ENCODE measurements at places on chromosomes 3 and 15.

DNA sequence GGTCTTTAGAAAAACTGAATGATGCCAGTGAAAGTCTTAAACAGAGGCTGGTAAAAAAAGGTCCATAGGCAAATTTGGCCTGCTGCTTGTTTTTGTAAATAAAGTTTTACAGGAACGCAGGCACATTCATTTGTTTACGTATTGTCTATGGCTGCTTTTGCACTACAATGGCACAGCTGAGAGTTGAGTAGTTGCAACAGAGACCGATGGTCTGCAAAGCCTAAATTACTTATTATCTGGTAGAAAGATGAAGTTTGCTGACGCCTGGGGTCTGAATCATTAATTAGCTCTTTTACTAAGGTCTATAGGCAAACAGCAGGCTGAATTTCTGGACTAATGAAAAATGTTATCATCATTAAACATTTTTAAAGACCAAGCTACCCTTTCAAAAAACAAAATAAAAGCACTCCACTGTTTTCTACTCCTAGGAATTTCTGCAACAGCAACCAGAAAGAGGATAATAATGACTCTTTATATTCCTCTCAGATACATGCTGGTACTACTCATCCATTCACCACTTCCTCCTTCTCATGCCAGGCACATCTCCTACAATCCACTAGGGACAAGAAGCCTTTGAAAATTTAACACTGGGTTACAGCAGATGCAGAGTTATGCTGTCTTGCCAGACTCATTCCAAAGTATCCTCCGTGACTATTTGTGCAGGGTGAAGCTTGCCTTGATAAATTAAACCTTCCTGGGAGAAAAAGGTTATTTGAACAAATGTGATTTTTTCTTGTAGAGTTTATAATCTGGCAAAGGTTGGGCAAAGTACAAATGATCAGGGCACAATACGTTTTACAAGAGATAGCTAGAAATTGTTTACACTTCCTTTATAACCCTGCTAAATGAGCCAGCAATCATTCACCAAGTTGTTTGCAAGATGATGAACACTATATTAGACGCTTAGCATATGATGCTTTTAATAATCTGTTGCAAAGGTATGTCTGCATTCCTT, 6.0 kb downstream of the GATM start:
- H3K27me3 ChIP-seq = peaks cover 2% of the 10 kb centered on the region
- peaks cover 27% of the 10 kb centered on the region for H3K4me1 ChIP-seq
- DNase-seq = no peak

DNA sequence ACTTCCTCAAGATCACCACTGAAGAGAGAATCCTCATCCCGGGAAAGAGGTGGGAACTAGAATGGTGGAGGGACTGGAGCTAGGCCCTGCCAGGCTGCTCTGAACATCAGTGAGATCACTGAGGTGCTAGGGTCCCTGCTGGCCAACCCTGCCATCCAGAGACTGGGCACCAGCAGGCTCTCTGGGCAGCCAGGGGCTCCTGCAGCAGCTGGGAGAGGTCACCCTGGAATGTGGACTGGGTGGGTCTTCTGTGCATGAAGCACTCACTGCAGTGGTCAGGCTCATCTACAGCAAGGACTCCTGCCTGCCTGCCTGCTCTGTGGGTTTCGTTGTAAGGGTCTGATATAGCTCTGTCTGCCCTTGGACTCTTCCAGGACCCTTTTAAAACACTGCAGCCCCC, 24.9 kb downstream of the ALS2CL start:
- H3K4me3 ChIP-seq = no peak overlapping the region
- H3K27me3 ChIP-seq = peaks cover 3% of the 10 kb centered on the region
- peak; percentile 1 for DNase-seq
- H3K4me1 ChIP-seq = no peaks in the 10 kb centered on the region

GRCh38 chr3:15153103-15153502, 52.9 kb upstream of the CAPN7 start:
- no peaks in the 10 kb centered on the region for H3K4me1 ChIP-seq
- no peaks in the 10 kb centered on the region for H3K36me3 ChIP-seq
- no peak overlapping the region for H3K4me3 ChIP-seq
- H3K27me3 ChIP-seq = peaks cover 37% of the 10 kb centered on the region

GRCh38 chr15:34987609-34988026, 469 bp downstream of the ZNF770 start:
- H3K4me1 ChIP-seq = peaks cover 37% of the 10 kb centered on the region
- peak overlapping the region; percentile 98 for H3K27ac ChIP-seq
- H3K27me3 ChIP-seq = no peaks in the 10 kb centered on the region
- peak overlapping the region; percentile 98 for H3K4me3 ChIP-seq
- no peak for DNase-seq
- H3K36me3 ChIP-seq = peaks cover 34% of the 10 kb centered on the region

DNA sequence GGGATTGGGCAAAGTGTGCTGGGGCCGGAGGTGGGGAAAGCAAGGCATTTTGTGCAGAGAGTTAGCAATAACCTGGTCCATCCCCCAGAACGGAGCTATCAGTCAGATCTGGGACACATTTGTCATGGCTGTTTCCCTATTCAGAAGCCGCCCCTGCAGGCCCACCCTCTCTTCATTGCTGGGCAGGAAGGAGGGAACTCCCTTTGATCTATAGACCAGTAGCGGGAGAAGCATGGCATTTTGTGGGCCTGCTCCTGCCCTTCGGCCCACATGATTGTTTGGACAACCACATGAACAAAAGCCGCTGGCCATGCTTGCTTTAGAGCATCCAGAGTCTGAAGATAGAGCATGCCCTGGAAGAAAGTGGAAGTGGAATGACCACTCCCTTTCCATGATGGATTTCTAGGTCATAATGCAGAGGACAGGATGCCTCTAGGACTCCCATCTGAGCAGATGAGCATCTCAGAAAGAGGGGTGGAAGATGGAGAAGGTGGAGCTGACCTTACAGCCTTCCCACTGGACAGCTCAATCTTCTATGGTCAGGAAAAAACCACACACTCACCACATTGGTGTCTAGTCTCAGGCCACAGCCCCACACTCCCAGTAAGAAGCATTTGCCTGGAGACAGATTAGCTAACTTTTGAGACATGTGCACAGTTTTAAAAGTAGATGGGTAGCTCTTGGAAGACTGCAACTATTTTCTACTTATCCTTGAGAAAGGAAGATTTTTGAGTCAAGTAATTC, 11.9 kb upstream of the LRTM1 start:
- H3K27ac ChIP-seq = no peak overlapping the region
- H3K27me3 ChIP-seq = no peaks in the 10 kb centered on the region
- H3K4me1 ChIP-seq = no peaks in the 10 kb centered on the region
- no peak for DNase-seq
- H3K36me3 ChIP-seq = no peaks in the 10 kb centered on the region

DNA sequence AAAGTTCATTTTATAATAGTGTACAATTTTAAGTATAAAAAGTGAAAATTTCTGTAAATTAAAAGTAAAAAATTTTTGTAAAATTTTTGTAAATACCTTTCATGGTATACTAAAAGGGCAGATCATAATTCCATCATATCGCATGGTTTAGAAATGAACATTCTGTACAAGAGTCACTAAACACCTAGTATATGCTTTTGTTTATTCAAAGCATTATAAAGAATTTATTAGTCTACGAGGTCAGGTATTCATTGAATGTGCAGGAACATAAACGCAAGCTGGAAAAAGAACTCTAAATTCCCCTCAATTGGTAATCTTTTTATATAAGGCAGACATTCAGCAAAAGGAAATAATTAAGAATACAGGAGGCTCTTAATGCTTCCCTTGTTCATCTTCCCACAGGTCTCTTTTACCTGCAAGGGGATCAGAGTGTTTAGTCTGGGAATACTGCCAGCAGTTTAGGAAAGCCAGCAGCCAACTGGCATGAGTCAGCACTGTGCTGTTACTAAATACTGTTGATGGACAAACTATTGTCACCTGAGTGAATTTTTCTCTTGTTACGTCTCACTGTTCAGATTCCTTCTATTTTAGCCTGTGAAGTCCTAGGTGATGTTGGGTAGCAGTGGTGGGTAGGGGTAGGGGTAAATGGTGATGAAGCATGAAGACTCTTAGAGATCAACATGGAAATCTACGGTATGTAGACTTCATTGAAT, 70.1 kb downstream of the UQCC5 start:
- no peaks in the 10 kb centered on the region for H3K27me3 ChIP-seq
- no peak overlapping the region for H3K27ac ChIP-seq
- no peak overlapping the region for H3K4me3 ChIP-seq
- no peaks in the 10 kb centered on the region for H3K4me1 ChIP-seq

DNA sequence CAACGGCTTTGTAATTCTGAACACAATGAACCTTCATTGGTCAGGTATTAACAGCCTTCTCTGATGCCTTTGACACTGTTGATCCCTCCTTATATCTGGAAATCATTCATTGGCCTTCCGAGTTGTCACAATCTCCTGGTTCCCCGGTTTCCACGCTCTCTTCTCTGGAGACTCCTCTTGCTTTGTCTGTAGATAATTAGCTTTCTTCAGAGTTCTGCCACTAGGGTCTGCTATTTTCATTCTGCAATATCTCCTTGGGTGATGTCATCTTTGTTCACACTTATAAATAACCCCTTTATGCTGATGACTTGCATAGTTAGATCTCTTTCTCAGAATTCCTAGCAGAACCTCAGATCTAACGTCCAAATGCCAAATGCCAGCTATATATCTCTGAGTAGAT, 583.8 kb upstream of the ZNF717 start:
- H3K4me1 ChIP-seq = no peaks in the 10 kb centered on the region
- no peak overlapping the region for H3K27ac ChIP-seq
- no peak for DNase-seq
- H3K36me3 ChIP-seq = no peaks in the 10 kb centered on the region
- H3K27me3 ChIP-seq = no peaks in the 10 kb centered on the region
- H3K4me3 ChIP-seq = no peak overlapping the region

- H3K27ac ChIP-seq = no peak overlapping the region
- H3K4me3 ChIP-seq = no peak overlapping the region
- no peak for DNase-seq
- no peaks in the 10 kb centered on the region for H3K27me3 ChIP-seq
- H3K36me3 ChIP-seq = no peaks in the 10 kb centered on the region
- H3K4me1 ChIP-seq = no peaks in the 10 kb centered on the region
Measured at GRCh38 chr3:20561166-20561565, 375.2 kb upstream of the SGO1 start.

- H3K27me3 ChIP-seq = peaks cover 2% of the 10 kb centered on the region
- H3K4me1 ChIP-seq = peaks cover 6% of the 10 kb centered on the region
- no peak for DNase-seq
- no peaks in the 10 kb centered on the region for H3K36me3 ChIP-seq
Measured at GRCh38 chr15:65952391-65953053, 83.2 kb downstream of the RAB11A start.

DNA sequence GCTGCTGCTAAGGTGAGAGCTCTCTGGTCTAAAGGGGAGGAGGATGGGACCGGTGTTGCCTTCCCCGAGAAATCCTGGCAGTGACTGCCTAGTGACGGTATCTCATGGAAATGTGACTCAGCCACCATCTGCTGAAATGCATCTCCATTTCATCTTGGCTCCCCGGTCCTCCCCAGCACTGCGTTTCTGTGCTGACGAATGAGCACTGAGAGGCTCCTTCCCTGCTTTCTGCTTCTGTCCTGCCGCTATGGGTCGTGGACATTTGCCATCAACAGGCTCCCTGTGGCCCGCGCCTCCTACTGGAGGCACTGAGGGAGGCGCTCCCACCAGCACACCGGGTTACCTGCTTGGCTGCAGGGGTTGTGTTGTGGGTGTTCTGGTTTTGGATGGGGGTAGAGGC, 13.5 kb upstream of the SEC13 start:
- peaks cover 2% of the 10 kb centered on the region for H3K27me3 ChIP-seq
- H3K4me3 ChIP-seq = no peak overlapping the region
- H3K36me3 ChIP-seq = no peaks in the 10 kb centered on the region
- no peak for DNase-seq

- H3K36me3 ChIP-seq = no peaks in the 10 kb centered on the region
- H3K4me1 ChIP-seq = no peaks in the 10 kb centered on the region
- H3K27ac ChIP-seq = no peak overlapping the region
- no peak overlapping the region for H3K4me3 ChIP-seq
- H3K27me3 ChIP-seq = no peaks in the 10 kb centered on the region
Measured at GRCh38 chr3:97880267-97880666, 58.5 kb downstream of the CRYBG3 start.

DNA sequence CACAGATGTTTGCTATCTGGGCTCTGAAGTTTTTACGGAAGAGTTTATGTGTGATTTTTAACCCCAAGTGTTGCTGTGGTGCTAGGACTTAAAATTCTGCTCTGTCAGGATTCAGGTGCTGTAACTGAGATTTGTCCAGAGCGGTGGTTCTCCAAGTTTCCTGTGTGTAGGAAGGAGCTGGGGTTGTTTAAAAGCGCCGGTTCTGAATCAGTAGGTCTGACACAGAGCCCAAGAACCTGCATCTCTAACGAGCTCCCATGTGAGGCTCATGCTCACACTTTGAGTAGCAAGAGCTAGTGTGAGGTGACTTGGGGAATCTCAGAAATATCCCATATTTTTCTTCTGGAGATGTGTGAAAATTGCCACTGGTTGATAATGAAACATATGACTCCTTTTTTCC, 325.5 kb downstream of the SATB1 start:
- H3K4me3 ChIP-seq = no peak overlapping the region
- no peak for DNase-seq
- H3K36me3 ChIP-seq = no peaks in the 10 kb centered on the region
- peaks cover 13% of the 10 kb centered on the region for H3K27me3 ChIP-seq
- no peaks in the 10 kb centered on the region for H3K4me1 ChIP-seq
- H3K27ac ChIP-seq = no peak overlapping the region

GRCh38 chr3:112860898-112861297, 14.2 kb upstream of the CD200R1L start:
- no peak for DNase-seq
- H3K4me1 ChIP-seq = peaks cover 44% of the 10 kb centered on the region
- H3K27me3 ChIP-seq = no peaks in the 10 kb centered on the region
- H3K4me3 ChIP-seq = peak overlapping the region; percentile 2
- H3K36me3 ChIP-seq = no peaks in the 10 kb centered on the region

GRCh38 chr15:62734706-62735105, 307.8 kb upstream of the TPM1 start:
- no peak overlapping the region for H3K27ac ChIP-seq
- no peak for DNase-seq
- H3K27me3 ChIP-seq = peaks cover 12% of the 10 kb centered on the region
- H3K36me3 ChIP-seq = no peaks in the 10 kb centered on the region
- H3K4me3 ChIP-seq = no peak overlapping the region
- H3K4me1 ChIP-seq = no peaks in the 10 kb centered on the region

- H3K4me1 ChIP-seq = no peaks in the 10 kb centered on the region
- H3K27ac ChIP-seq = no peak overlapping the region
- H3K36me3 ChIP-seq = no peaks in the 10 kb centered on the region
- H3K4me3 ChIP-seq = no peak overlapping the region
- DNase-seq = no peak
Measured at GRCh38 chr15:26634319-26634718, 138.5 kb downstream of the GABRB3 start.

- no peak overlapping the region for H3K27ac ChIP-seq
- peaks cover 29% of the 10 kb centered on the region for H3K27me3 ChIP-seq
- DNase-seq = no peak
- no peaks in the 10 kb centered on the region for H3K36me3 ChIP-seq
- peaks cover 18% of the 10 kb centered on the region for H3K4me1 ChIP-seq
Measured at GRCh38 chr15:32723171-32723948, 5.6 kb downstream of the GREM1 start.

DNA sequence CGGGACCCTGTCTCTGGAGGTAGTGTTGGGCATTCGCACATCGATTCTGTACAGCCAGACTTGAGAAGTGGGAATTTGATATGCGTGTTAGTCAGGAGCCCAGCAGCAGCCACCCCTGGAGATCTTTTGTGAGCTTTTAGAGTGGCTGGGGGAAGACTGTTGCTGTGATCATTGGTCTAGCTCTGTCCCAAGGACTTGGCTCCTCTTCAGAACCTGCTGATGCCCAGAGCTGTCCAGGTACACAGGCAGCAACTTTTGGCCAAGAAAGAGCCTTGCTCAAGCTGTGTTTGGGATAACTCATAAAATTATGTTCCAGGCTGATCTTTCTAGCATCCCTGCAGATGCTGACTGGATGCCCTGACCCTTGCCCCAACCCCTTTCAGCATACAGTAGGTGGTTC, 29.3 kb downstream of the LIMD1 start:
- DNase-seq = no peak
- no peak overlapping the region for H3K27ac ChIP-seq
- H3K27me3 ChIP-seq = no peaks in the 10 kb centered on the region
- H3K4me1 ChIP-seq = peaks cover 33% of the 10 kb centered on the region
- H3K4me3 ChIP-seq = no peak overlapping the region

All from activated B cell treated with CpG ODN at 0.5 μM for 24 hours (primary cell).